ENCODE measurements at places on chromosomes 4 and X.

GRCh38 chr4:80465238-80465637 lies 129.7 kb downstream of the CFAP299 start:
- DNase-seq, result no peak

GRCh38 chr4:10729366-10729765 lies 44.8 kb upstream of the CLNK start:
- DNase-seq, result no peak

- DNase-seq, result no peak
Observed at GRCh38 chrX:39556056-39556455, 541.7 kb downstream of the BCOR start.

GRCh38 chr4:184102927-184103326 lies 114.7 kb downstream of the ENPP6 start:
- DNase-seq, result no peak

- DNase-seq, result no peak
Observed at GRCh38 chr4:75080888-75081287, 148.0 kb downstream of the PARM1 start.

GRCh38 chrX:115047181-115047580 lies 29.8 kb upstream of the IL13RA2 start:
- no peak for DNase-seq

- DNase-seq, result no peak
Observed at GRCh38 chr4:26889356-26889755, 28.7 kb downstream of the STIM2 start.

DNA sequence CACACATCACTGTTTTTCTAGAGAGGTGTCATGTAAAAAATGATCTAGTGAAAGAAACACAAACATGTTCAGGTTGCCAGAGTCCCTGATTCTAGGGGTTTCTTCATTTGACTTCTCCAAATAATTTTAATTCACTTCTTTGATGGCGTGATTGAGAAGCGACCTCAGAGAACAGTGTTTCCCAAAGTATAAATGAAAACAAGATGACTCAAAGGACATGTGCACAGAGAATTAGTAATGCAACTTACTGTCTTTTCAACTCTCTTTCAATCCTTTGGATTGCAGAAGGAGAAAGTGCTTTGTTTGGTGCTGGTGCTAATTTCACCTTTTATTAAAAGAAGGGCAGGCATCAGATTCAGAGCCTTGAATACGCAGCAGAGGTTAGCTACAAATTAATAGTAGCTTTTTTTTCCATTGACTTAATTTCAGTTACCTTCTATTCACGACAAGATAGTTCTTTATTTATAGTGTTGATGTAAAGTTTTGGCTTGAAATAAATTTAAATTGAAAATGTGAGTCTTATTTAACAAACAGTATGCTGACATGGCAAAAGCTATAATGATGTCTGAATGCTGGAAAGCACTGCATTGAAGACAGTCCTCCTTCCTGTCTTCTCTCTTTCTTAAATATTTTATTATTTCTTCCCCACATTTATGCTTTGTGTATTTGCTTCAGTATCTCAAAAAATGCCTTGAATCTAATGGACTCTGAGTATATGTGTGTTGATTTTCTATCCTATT lies 85.1 kb downstream of the SLC10A7 start:
- DNase-seq, result no peak

- DNase-seq, result no peak
Observed at GRCh38 chr4:169369634-169370033, 98.9 kb upstream of the SH3RF1 start.

Data from CD4-positive, alpha-beta T cell treated with Interleukin-4 for 4 hours (primary cell).